ENCODE measurements at places on chromosomes 13 and 19.

GRCh38 chr19:14248578-14249011, 42.6 kb upstream of the ADGRL1 start:
- DNase-seq = peak; percentile 7

DNA sequence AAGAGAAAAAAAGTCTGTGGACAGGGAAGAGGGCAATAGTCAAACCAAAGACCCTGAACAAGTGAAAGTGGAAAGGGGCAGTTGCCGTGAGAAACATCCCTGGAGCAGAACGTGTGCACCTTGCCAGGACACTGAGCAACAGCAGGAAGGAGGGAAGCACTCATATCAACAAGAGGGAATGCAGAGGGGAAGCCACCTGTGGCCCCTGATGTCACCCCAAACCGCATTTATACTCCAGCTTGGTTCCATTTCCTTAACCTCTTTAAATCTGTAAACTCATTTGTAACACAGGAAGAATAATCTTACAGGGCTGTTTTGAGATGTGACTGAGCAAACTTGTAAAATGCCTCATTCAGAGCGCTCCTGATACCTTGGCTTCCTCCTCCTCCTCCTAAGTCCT, 698.8 kb downstream of the DIAPH3 start:
- no peak for DNase-seq

GRCh38 chr19:21569494-21569865, 64.1 kb downstream of the ZNF429 start:
- DNase-seq = peak; percentile 6

- DNase-seq = no peak
Observed at GRCh38 chr13:99961636-99962035, 9.9 kb downstream of the ZIC5 start.

DNA sequence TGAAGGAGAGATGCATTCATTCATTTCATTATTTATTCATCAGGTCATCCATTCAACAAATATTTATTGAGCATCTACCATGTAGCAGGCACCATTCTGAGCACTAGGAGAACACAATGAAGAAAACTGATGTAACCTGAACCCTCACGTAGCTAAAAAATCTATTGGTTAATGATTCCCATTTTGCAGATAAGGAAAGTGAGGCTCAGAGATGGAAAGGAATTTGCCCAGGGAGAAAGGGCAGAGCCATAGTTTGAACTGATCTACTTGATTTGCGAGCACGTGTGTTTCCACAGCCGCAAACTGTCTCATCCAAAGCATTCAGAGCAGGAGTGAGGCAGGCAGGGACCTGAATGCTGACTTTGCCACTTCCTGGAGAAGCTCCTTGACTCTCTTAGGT, 2.7 kb downstream of the KLK8 start:
- DNase-seq = no peak
